ENCODE measurements at places on chromosomes 2 and 18.
A peak's percentile ranks its signal among the peaks of the same experiment; 100 is the strongest.

DNA sequence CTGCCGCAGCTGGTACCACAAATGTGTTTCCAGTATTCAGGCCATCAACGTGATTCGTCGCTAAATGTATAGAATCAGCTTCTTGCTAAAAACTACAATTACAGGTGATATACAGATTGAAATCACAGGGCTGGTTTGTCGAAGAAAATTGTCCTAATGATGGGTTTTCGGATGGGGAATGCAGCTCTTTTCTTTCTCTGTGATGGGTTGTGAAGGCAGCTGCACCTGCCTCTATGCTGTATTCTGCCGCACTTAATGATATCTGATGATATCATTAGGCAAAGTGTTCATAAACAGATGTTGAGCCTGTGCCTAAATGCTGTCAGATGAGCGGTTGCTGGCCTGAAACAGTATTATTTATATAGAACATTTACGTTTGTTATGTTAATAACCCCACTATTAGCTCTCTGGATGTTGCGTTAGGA, 218.1 kb downstream of the ARHGAP15 start:
- no peak for DNase-seq

DNA sequence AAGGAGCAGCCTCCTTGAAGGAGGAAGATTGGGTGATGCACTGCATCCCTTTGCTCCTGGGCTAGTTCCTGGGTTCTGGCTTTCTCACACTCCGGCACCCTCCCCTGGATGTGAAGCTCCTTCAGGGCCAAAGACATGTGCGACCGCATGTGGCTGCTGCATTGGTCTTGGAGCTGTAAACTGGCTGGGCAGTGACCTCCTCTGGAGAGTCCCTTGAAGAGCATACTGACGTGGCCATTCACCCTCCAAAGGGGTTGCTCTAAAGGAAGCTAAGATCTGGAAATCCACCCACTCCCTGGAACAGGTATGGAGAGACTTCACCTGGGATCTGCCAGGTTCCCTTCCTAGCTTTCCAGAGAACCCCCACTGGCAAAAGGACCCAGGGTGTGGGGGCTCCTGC, 62.1 kb downstream of the TMEM17 start:
- peak; percentile 45 for DNase-seq

GRCh38 chr2:75484840-75485239, 75.9 kb downstream of the EVA1A start:
- DNase-seq, result no peak

- no peak for DNase-seq
These were observed 27.6 kb downstream of the THADA start for GRCh38 chr2:43568228-43568627.

GRCh38 chr2:231099918-231100317, 24.9 kb downstream of the HTR2B start:
- DNase-seq, result peak; percentile 31

- DNase-seq, result peak; percentile 27
These were observed 446 bp upstream of the EFHD1 start for GRCh38 chr2:232632904-232633412.

GRCh38 chr18:54357660-54358494, at the start of the genes C18orf54 and STARD6:
Gene C18orf54, plus strand, starts transcription at chr18:54357906. Its CDS starts 2,667 bp downstream, at chr18:54360573.
Gene STARD6, minus strand, starts transcription at chr18:54357858. Its CDS starts 3,285 bp downstream, at chr18:54354573.
- DNase-seq, result peak; percentile 92

- DNase-seq, result no peak
These were observed 22.0 kb upstream of the PNO1 start for GRCh38 chr2:68135448-68136320.

All from NB4 (cell line).